NCI-H1092 (cell line): ENCODE measurements at places on chromosomes 3 and 15.

GRCh38 chr3:93855401-93855800 is 118.3 kb downstream of the PROS1 start:
- no peak for DNase-seq

DNA sequence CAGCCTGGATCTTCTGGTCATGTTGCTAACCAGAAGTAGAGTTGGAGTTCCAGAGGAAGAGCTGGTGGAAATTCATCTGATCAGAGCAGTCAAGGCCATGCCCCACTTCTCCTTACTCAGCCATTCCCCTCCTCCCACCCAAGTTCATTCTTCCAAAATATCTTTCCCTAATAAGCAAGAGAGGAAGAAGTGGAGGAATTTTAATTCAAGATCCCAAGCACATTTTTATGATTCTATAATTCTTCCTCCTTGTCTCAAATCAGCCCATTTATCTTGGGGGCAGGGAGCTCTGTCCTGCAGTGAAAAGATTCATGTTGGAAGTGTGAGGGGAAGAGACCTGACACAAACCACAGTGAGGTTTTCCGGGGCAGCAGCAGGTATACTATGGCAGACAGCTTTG is 85.0 kb upstream of the GALNT15 start:
- DNase-seq, result no peak

DNA sequence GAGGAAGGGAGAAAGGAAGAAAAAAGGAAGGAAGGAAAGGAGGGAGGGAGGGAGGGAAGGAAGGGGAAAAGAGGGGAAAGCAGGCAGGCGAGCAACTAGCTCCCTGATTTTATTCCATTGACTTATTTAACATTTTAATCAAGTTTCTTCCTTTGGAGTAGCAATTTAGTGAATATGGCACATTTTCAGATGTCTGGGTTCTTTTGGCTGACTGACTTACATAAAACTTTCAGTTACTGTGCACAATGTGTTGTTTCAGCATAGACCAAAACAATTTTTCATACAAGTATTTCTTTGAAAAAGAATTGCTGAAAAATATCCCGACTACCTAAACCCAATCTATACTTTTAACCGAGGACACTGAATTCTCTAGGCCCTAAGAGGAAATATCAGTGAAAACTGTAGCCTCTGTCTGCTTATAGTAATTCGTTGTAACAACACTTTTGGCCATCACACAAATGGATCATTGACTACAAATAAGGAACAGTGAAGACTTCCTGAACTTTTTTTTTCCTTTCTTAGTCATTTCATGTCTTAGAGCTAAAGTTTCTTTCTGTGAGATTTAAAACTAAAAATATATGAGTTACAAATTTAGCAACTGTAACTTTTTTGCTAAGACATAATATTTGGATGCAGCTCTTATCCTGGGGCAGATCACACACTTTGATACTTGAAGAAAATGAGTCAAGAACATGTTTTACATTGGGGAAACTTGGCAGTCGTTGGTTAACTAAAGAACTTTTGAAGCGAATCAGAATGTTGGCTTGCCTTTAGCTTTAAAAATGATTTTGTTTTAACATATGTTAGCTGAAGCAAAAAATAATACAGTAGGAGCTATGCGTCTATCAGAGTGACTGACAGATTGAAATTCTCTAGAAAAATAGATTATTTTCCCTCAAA is 79.6 kb downstream of the SOX2 start:
- DNase-seq, result no peak

- no peak for DNase-seq
Observed at GRCh38 chr3:152402695-152403451, 134.1 kb downstream of the MBNL1 start.

GRCh38 chr3:135235541-135235940 is 440.5 kb downstream of the EPHB1 start:
- no peak for DNase-seq

DNA sequence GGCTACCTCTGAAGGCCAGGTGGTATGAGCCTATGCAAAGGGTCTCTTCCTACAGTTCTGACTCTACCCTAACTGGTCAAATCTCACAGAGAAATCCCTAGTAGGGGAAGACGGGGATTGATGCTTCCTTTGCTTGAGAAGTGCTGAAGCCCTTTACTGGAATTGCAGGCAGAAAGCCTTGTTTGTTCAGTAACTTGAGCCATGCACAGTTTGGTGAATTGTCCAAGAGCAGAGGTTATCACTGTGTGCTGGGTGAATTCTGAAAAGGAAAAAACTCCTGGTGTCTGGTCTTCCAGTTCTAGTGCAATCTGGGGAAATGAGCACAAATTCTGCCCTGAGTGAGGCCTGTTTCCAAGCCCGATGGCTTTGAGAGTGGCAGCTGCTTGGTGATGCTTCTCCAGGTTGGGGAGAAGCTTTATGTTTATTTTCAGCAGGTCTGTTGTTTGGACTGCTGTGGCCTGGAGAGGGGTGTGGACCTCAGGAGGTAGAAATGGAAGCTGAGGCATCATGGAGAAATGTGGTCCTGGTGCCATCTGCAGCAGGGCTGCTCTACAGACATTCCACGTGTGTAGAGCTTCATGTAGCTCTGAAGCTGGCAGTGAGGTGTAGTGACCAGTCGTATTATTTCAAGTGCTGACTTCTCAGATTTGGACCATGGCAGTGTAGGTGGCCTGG is 60.9 kb downstream of the ARNT2 start:
- no peak for DNase-seq
